ENCODE measurements at places on chromosomes 16 and 17.

DNA sequence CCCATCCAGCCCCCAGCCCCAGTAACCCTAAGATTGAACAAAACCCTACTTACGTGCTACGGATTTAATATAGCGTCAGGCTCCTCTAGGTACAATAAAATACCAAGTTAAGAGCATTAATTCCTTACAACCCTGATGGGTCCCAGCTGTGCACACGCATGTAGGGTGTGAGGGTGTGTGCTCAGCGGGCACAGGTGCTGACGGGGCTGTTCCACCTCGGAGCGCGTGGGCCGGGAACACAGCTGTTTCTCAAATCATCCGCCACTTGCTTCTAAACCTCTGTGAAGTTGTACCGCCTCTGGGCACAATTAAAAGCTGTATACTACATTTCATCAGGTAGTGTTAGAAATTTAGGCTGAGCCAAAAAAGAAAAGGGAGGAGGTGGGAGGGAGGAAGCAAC lies 478.6 kb downstream of the MAF start:
- no peak overlapping the region for H3K4me3 ChIP-seq
- H3K36me3 ChIP-seq, result peaks cover 2% of the 10 kb centered on the region

DNA sequence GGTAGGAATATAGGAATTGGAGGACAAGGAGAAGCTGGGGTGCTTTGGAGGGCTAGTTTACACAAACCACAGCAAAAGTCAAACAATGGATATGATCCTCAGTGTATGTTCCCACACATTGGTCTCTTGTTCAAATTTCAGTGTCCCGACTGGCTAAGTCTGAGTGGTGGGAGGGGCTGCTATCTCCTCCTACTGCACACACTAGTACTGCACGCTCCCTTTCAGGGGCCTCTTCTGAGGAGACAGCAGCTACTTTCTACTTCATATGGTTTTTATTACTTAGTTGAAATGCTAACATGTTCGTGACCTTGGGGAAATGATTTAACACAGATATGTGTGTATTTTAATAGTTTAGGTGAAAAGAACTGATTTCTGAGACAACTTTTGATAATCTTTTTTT lies 18.8 kb upstream of the KRT10 start:
- H3K4me1 ChIP-seq, result no peaks in the 10 kb centered on the region

GRCh38 chr17:40209404-40210093 lies 9.6 kb upstream of the WIPF2 start:
- H3K36me3 ChIP-seq, result no peaks in the 10 kb centered on the region
- H3K4me3 ChIP-seq, result no peak overlapping the region
- H3K27me3 ChIP-seq, result no peaks in the 10 kb centered on the region
- no peak for DNase-seq
- H3K4me1 ChIP-seq, result no peaks in the 10 kb centered on the region

GRCh38 chr16:70494202-70494770 lies 29.1 kb downstream of the COG4 start:
- no peak overlapping the region for H3K4me3 ChIP-seq
- peaks cover 17% of the 10 kb centered on the region for H3K4me1 ChIP-seq
- no peak for DNase-seq
- no peaks in the 10 kb centered on the region for H3K27me3 ChIP-seq
- peak overlapping the region; percentile 78 for H3K27ac ChIP-seq
- peaks cover 18% of the 10 kb centered on the region for H3K36me3 ChIP-seq

DNA sequence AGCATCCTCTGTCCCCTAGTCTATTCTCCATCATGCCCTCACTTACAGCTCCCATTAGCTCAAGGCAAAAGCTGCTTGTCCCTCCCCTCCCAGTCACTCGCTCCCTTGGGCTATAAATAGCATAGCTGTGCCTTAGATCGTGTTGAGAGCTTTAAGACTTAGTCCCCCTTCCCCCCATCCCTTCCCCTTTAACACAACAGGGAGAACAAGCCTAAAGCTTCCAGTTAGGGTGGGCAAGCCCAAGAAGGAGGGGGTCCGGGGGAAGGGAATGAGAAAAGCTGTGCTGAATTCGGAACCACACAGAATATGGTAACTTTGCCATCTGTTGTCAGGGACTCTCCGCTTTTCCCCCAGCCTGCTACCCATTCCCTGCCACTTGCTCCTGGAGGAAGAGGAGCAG lies 4.9 kb upstream of the HIGD1B start:
- no peaks in the 10 kb centered on the region for H3K27me3 ChIP-seq
- H3K4me1 ChIP-seq, result peaks cover 11% of the 10 kb centered on the region
- no peak overlapping the region for H3K27ac ChIP-seq

DNA sequence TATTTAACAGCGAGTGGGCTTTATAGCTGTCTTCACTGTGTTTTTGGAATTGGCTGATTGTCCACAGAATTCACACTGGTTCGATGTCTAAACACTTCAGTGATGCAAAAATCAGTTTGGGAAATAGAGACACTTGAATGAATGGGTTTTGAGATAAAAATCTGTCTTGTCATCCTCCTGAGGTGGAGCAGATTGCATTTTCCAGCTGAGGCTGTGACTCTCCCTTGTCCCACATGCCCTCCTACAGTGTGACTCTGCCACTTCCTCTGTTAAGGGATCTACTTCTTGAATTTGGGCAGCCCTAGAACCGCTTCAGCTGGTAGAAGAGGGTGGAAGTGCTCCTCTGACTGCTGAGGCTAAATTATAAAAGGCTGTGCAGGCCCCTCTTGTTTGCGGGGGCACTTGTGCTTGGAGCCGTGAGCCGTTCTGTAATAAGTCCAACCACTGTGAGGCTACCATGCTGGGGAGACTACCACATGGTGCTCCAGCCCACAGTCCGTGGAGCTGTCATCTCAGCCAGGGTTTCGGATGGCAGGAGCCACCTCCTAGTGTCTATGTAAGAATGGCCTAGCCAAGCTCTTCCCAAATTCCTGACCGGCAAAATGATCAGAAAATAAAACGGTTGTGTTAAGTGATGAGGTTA lies 175.9 kb downstream of the SPECC1 start:
- no peak for DNase-seq
- no peak overlapping the region for H3K4me3 ChIP-seq
- peaks cover 3% of the 10 kb centered on the region for H3K4me1 ChIP-seq

All from activated naive CD8-positive, alpha-beta T cell treated with anti-CD3 and anti-CD28 coated beads for 36 hours (primary cell).